ENCODE measurements at places on chromosomes 6 and 20.

- DNase-seq: no peak
These were observed 58.9 kb upstream of the SCP2D1 start for GRCh38 chr20:18754653-18755045.

- no peak for DNase-seq
These were observed 31.0 kb upstream of the EZR start for GRCh38 chr6:158849899-158850806.

DNA sequence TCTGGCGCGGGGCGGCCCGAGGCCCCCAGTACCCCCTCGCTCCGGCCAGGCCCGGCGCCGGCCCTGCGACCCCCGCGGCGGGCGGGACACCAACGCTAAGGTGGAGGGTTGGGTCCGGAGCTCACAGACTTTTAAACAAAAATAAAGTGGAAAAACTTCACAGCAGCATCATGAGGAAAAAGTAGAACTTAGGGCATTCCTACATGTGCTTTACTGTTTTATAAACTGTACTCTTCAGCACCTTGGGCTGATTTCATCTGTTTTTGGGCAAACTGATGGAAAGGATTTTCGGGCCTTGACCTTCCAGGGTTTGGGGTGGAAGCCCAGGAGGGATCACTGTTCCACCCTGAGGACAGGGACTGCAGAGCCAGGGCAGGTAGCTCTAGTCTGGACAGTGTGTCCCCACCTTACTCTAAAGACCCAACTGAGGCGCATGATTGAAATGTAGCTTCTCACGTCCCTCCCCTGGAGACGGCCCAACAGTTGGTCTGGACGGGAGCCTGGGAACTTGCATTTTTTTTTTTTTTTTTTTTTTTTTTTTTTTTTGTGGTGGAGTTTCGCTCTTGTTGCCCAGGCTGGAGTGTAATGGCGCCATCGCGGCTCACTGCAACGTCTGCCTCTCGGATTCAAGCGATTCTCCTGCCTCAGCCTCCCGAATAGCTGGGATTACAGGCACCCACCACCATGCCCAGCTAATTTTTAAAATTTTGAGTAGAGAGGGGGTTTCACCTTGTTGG is 740 bp downstream of the NELFCD start:
- DNase-seq: no peak

DNA sequence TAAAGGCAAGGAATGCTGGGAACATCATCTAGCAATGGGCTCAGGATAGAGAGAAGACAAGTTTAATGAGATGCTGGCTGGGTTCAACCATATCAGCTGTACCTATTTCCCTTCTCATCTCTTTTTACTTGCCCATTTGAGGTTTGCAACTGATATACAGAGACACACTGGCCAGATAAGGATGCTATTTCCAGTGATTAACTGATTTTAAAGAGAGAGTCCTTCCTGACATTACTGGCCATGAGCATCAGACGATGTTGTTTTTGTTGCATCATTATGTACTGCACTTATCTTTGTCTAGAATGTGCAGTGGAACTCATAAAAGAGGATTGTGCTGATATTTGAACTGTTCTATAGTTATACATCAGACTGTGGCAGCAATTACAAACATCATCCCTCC is 252.7 kb downstream of the BTBD3 start:
- no peak for DNase-seq

GRCh38 chr20:61712688-61713087 is 353.0 kb downstream of the TAF4 start:
- DNase-seq: no peak

DNA sequence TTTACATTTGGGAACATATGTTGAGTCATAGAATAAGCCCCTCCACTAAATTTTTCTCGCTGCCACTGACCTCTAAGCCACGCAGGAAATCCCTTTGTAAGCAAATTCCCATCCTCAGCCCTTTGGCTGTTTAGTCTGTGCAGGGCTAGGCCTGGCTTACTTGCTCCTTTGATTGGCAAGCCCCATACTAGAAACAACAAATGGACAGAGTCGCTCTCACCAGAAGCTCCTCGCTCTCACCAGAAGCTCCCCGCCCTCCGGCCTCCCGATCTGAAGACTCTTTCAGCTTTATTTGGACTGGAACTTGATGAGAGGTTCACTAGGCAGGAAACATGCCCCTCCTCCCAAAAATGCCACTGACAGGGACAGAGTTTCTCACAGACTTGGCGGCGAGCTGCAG is 149.2 kb upstream of the EXOC2 start:
- DNase-seq: peak; percentile 15

GRCh38 chr6:108982154-108983113 is 112.2 kb downstream of the SESN1 start:
- no peak for DNase-seq

- DNase-seq: no peak
These were observed 65.2 kb downstream of the GCNT2 start for GRCh38 chr6:10586302-10586701.

- peak; percentile 4 for DNase-seq
These were observed 52.2 kb downstream of the MARCKS start for GRCh38 chr6:113909224-113909856.

DNA sequence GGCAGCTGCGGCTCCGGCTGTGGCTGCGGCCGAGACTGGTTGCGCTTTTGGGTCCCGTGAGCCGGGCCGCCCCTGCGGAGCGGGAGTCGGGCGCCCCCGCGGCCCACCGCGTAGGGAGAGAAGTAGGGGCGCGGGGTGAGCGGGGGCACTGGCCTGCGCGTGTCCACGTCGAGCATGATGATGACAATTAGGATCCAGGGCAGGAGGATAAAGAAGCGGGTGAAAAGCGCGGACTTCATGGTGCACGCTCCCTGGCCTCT is 739 bp downstream of the B3GAT2 start:
- DNase-seq: no peak

DNA sequence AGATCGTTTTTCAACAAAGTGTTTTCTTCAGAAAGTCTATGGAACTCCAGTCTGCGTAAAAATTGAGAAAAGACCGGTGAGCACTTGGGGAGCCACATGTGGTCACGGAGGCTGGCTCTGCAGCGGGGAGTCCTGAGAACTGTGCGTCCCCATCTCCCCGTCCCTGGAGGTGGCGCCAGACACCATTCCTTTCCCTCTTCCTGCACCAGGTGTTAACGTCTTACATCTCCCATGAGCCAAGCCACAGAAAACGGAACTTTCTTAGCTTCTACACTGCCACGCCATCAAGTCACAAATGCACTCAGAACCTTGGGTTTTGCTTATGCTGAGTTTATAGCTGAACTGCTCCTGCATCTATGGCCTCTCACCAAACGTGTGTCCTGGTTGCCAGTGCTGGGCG is 62.6 kb downstream of the GINS1 start:
- peak; percentile 74 for DNase-seq

DNA sequence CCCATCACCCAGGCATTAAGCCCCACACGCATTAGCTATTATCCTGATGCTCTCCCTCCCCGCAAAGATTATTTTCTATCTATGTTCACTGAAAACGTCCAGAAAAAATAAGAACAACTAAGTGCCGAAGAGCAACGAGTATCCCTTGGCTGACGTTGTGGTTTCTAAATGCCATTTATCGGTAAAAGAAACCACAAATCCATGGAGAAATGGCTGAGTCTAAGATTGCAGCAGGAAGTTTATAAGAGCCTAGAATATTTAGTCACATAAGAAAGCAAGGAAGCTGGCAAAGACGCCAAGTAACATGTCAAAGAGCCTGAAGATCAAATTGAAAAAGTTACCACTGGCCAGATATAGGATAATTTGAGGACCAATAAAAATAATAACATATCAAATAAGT is 18.1 kb upstream of the NOX3 start:
- no peak for DNase-seq

- no peak for DNase-seq
These were observed 14.5 kb downstream of the FOXC1 start for GRCh38 chr6:1624058-1624850.

DNA sequence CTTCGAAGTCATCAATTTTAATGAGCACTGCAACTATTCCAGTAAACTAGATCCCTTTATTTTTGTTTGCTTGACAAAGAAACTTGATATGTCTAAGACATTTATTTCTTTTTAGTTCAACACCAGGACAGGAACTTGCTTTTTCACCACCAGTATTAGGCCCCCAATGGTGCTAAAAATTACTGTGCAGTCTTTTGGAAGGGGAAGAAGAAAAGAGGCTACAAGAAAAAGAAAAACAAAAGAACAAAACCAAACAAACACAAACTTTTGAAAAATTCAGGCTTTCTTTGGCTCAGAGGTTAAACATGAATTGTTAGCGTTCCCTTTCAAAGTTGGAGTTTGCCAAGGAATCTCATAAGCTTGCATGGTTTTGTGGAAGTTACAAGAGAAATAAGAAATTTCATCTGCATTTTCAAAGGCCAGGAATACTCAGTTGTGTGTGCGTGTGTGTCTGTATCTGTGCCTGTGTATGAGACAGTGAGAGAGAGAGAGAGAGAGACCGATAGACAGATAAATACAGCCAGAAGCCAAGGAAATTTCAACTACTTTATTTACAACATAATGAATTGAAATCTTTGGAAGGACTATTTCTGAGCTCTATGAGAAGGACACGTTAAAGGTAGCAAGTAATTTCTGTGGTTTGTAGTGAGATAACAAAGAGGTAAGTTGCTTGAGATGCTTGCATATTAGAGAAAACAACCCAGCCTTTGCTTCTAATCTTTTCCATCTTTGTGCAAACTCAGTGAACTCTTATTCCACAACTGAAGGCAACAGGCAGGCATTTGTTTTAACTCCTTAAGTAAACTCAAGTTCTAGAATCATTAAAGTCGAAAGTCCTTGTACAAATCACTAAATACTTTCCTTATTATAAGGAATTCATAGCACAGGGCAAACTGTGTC is 171.0 kb upstream of the CITED2 start:
- DNase-seq: peak; percentile 27

- no peak for DNase-seq
These were observed 48.8 kb upstream of the EPB41L1 start for GRCh38 chr20:36105711-36106226.

DNA sequence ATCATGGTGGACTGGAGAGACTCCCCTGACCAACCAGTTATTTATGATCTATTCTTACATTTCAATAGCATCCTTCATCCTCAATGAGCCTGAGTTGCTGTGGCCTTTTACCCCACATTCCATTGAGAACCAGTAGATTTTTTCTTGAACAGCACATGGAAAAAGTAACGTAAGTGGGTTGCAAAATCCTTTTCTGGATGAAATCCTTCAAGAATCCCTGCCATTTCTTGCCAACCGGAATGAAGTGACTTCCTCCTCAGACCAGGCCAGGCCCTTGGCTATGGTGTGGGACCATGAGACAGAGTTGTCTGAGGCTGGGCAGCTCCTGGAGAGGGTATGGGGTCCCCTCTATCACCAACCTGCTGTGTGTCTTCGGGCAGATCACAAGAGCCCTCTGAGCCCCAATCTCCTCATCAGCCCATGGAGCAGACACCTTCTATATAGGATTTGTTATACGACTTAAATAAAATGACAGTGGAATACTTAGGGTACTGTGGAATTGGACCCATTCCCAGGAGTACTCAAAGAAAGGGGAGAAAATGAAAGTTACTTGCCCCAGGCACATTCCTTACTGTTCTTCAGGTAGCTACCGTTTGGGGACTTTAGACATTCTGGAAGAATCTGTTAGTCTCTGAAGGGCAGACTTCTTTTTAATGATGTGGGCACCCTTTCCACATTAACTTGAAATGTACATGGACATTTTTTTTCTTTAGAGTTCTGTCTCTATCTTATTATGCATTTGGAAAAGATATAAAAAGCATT is 10.9 kb downstream of the EYA2 start:
- DNase-seq: peak; percentile 54

DNA sequence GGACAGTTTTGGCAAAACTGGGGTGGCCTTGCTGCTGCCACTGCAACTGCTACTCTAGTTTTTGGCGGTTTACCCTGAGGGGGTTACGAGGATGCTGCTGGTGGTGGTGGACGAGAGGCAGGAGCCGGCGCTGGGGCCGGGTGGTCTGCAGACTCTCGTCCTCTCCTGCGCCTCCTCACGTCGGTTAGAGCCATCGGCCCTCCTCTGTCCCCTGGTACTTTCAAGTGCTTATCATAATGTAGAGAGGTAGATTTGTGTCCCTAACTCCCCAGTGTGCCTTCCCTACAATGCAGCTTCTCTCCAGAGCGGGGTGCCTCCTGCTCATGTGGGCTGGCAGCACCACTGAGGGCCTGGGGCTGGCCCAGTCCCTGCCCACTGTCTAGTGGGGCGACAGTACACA is 25.9 kb downstream of the PNLDC1 start:
- no peak for DNase-seq

- DNase-seq: no peak
These were observed 49.4 kb upstream of the FYN start for GRCh38 chr6:111922454-111923297.

DNA sequence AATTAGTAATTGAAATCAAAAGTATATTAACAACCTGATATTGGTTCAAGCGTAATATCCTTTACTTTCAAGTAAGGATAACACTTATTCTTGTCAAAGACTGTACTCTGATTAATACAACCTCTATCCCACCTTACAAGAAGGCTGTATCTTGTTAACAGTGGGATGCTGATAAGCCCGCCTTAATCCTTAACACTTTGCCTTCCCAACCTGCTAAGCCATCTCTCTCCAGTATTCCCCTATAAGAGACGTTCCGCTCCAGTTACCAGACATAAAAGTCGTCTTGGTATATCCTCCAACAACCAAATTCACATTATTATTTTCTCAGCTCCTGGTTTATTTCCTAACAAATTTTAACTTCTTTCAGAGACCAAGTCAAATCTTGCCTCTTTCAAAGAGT is 2.0 kb downstream of the BTBD9 start:
- no peak for DNase-seq

GRCh38 chr6:37011656-37012378 is 6.4 kb downstream of the FGD2 start:
- no peak for DNase-seq

DNA sequence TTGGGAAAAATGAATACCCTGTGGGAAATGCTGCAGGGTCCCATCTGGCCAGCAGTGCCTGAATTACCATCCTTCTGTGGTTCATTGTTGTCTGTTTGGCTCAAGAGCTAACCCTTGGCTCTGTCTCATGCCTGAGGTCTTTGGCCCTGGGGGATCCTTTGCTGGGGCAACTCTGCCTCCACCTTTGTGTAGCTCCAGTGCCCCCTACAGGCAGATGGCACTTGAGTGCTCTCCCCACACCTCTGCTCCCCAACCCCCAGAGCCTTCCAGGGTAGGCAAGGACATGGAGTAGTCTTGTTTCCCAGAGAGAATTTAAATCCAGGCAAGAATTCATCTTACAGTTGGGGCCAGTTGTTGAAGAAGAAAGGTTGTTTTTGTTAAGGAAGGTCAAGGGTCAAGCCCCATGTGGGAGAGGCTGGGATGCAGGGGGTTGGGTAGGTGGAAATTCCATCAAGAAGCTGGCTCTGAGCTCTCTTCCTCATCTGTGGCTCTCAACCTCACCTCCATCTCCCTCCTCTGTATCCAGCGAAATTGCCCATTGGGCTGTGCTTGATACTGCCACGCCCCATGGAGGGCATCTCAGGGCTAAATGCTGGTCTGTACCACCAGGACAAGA is 44.2 kb downstream of the ZNF831 start:
- DNase-seq: no peak

DNA sequence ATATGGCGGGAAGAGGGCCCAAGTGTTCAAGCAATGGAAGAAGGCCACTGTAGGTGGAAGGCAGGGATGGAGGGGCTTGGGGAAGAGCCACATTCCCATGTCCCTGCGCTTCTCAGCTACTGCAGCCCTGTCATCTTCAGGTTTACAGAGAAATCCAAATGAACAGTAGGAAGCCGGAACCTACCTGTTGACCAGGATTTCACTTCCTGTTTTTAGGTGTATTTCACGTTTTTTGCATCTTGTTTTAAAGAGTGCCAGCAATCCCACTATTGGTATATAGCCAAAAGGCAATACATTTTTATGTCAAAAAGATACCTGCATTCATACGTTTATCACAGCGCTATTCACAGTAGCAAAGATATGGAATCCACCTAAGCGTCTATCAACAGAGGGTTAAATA is 159.2 kb downstream of the SLC35B3 start:
- no peak for DNase-seq
